T1000 (cell line): ENCODE measurements at places on chromosomes 2 and 18.

DNA sequence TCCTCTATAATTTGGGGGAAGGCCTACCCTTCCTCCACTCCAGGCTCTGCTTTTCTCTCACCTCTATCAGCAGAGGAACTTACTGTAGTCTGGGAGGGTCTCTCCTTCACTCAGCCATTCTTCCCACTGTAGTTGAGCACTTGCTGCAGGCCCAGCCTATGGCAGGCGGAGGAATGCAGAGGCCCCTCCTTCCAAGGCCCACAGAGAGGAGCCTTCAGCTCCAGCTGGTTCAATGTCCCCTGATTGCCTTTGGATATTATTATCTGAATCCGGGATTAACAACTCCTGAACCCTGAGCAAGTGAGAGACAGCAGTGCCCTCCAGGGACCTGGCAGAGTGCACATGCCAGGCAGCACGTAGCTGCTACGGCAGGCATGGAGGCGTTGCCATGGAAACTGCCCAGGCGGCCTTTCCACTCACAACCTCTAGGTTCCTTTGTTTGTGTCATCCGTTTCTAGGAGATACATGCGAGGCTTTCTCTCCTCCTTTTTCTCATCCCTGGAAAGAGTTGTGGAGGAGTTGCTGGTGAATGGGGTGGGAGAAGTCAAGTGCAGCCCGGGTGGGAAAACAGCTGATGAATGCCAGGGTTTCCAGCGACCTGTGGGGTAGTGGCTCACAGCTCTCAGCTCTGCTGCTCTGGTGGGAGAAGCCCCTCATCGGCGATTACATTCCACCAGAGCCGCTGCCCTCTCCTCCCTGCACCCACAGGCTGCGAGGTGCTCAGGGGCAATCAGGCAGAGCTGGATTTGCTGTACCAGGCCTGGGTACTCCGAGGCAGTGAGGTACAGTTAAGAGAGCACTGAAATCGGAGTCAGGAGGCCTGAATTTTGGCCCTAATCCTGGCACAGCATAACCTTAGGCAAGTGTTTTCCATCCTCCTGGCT is 55.3 kb upstream of the HK2 start:
- peak; percentile 41 for DNase-seq

DNA sequence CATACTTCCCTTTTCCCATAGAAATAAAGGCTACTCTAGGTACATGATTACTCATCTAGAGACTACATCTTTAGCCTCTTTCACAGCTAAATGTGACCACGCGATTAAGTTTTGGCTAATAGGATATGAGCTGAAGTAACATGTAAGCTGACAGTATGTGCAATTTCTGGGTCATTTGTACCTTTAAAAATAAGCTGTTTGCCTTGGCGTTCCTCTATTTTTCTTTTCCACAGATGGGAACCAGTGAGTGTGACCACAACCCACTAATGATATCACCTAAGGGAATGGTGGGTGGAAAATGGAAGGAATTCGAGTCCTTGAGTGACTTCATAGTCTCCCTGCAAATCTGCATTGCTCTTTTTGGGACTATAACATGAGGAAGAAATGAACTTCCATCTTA is 11.7 kb upstream of the NABP1 start:
- DNase-seq = no peak

GRCh38 chr2:237686659-237687136 is 59.3 kb downstream of the LRRFIP1 start:
- DNase-seq = no peak

GRCh38 chr2:10658041-10658913 is 31.5 kb downstream of the NOL10 start:
- no peak for DNase-seq

DNA sequence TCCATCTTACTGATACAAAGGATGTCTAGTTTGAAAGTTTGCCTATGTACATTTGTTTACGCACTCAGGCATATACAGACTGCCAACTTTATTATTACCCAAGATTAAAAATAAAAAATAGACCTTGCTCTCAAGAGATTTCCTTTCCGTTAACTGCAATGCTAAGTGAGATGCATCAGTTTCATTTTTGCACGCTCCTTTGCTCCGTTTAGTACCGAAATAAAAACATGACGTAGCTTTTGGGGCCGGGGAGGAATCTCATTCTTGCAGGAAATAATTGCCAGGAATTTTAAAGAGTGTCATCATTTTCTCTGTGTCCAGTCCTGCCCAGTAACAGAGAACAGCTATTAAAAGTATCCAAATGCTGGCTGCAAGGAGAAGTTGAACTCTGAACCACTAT is 169.5 kb downstream of the SLC8A1 start:
- no peak for DNase-seq

DNA sequence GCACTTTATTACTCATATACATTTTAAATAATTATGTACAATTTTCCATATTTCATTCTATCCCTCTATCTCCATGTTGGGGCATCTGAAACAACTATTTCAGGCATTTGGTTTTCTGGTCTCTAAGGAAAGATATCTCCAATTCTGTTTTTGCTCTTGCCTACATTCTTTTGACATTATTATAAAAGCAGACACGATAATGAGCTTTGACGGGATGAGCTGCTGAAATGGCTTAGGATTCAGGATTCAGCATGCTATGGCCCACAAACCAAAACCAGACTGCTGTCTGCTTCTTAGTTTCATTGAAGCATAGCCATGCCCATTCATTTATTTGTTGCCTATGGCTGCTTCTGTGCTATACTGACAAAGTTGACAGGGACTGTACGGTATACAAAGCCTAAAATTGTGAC is 42.7 kb upstream of the GLS start:
- DNase-seq = no peak

DNA sequence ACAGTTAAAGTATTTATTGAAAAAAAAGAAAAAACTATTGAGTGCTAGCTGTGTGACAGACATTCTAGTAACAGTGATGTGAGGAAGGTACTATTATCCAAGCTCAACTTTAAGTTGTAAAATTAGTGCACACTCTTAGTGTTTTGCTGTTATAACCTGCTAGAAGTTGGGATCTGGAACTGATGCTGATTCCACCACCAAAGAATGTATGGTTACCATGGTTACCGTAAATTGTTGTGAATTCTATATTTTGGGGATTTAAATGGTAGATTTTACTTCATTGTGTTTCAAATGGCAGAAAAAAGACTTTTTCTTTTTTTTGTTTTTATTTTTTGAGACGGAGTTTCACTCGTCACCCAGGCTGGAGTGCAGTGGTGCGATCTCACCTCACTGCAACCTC is 5.3 kb downstream of the AGFG1 start:
- DNase-seq = no peak

DNA sequence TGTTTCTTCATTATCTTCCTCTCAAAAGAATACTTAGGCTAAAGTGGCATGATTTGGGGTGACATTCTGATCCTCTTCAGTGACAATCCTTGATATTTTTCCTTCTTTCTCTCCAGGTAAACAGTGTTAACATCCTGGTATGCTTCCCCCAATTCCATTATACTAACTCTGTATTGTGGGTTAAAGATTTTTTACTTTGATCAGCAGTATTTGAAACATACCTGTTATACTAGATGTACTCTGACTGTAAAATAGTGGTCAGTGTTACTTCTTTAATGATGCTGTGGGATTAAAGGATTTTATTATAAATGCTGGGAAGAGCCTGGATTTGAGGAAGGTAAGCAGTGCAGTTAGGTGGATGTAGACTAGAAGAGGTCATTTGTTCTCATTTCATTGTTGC is 48.8 kb downstream of the MSH2 start:
- DNase-seq = no peak
